ENCODE measurements at places on chromosomes 11 and 22.
A peak's percentile ranks its signal among the peaks of the same experiment; 100 is the strongest.

DNA sequence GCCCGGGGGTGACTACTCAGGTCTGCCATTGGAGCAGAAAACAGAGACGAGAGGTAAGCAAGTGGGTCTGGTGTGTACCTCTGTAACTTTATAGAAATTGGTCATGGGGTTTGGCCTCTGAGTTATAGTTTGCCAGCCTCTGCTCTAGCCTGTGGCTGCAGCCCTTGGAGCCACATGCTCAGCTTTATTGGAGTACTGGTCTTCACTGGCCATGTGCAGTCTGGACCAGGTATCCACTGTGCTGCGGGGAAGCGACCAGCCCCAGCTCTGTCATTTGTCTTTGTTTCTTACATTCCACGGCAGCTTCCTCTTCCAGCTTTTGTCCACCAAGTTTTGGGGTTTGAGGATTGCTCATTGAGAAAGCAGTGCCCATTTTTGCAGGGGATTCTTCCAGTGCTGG, 453.4 kb downstream of the TBC1D22A start:
- no peak for ATAC-seq

DNA sequence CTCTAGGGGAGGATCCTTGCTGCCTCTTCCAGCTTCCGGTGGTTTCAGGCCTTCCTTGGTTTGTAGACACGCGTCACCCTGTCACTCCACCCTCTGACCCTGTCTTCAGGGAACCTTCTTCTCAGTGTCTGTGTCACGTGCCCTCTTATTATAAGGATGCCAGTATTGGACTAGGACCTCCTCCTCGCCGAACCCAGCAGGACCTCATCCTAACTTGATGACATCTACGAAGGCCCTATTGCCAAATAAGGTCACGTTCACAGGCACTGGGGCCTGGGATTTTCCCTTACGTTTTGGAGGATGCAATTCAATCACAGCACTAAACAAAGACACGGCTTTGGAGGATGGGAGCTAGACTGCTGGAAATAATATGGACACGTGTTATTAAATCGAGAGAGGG, 408.7 kb downstream of the BRD1 start:
- ATAC-seq = no peak

GRCh38 chr11:57390535-57390934, at the start of gene PRG2:
TSS of gene PRG2 (minus strand) at chr11:57390650. CDS start at chr11:57389944, 706 bp downstream.
- ATAC-seq = no peak

- no peak for ATAC-seq
Measured at GRCh38 chr11:128318856-128319474, 268.4 kb downstream of the ETS1 start.

- no peak for ATAC-seq
Measured at GRCh38 chr11:133677387-133677786, 145.1 kb upstream of the OPCML start.

GRCh38 chr22:37633089-37633624, 6.3 kb upstream of the SH3BP1 start:
- no peak for ATAC-seq

GRCh38 chr11:120333801-120334200, 2.4 kb upstream of the ARHGEF12 start:
- ATAC-seq = no peak

GRCh38 chr22:42901790-42902508, 44.9 kb upstream of the ARFGAP3 start:
- no peak for ATAC-seq

GRCh38 chr22:42895087-42895486, 38.0 kb upstream of the ARFGAP3 start:
- no peak for ATAC-seq

GRCh38 chr22:38618258-38618657, 37.9 kb downstream of the FAM227A start:
- ATAC-seq = no peak

GRCh38 chr11:24295360-24295759, 201.5 kb upstream of the LUZP2 start:
- ATAC-seq = peak; percentile 16

- no peak for ATAC-seq
Measured at GRCh38 chr22:38352436-38352835, 35.2 kb upstream of the CSNK1E start.

DNA sequence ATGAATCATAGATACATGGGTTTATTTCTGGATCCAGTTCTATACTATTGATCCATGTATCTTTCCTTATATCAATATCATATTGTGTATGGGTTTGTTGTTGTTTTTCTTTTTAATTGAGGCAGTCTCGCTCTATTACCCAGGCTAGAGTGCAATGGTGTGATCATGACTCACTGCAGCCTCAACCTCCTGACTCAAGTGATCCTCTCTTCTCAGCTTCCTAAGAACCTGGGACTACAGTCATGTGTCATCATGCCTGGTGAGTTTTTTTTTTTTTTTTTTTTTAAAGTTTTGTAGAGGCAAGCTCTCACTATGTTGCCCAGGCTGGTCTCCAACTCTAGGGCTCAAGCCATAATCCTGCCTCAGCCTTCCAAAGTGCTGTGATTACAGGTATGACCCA, 1589.4 kb upstream of the TENM4 start:
- ATAC-seq = no peak

DNA sequence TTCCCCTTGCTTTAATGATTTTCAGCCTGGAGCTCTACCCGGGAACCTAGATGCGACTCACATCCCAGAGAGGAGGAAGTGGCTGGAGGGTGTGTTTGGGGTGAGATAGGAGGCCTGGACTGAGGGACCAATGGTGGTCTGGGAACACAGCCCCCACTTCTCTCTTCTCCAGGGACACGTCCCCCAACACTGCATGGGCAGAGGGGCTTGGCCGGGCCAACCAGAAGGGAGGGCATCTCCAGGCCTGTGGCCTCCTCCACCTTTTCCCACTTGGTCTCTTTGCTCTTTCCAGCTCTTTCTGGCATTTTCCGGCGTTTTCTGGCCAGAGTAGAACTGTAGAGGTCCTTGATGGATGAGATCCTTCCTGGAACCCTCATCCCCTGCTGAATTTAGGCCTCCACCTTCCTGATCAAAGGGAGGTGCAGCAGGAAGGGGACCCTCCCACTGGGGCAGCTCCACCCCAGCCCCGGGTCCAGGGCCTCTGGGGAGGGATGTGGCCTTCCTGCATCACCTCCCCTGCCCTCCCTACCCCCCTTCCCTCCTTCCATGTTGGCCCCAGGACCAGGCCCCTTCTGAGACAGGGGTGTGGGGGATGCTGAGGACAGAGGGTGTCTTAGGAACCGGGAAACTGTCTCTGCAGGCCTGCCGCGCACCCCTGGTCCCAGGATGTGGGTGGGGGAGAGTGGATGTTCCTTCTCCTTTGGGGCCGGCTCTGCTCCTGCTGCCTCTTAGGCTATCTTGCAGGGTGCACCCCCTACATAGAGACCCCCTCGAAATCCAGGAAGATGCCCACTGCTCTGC, 24.4 kb downstream of the MRGPRG start:
- ATAC-seq = no peak

DNA sequence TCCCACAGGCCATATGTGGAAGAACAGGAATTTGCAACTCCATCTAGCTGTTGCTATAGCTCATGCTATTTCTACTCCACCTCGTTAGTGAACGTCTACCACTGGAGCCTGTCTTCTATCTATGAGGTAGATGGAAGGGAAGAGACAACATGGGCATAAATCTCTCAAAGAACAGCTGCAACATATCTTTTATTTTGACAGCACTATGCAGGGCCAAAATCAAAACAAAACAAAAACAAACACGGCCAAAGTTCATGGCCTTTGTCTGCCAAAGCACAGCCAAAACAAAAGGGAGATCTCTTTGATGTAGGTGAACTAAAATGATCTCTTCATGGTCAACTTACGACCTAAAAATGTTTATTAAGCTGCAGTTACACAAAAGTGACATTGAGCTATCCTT, 215.2 kb upstream of the MPPED2 start:
- no peak for ATAC-seq

DNA sequence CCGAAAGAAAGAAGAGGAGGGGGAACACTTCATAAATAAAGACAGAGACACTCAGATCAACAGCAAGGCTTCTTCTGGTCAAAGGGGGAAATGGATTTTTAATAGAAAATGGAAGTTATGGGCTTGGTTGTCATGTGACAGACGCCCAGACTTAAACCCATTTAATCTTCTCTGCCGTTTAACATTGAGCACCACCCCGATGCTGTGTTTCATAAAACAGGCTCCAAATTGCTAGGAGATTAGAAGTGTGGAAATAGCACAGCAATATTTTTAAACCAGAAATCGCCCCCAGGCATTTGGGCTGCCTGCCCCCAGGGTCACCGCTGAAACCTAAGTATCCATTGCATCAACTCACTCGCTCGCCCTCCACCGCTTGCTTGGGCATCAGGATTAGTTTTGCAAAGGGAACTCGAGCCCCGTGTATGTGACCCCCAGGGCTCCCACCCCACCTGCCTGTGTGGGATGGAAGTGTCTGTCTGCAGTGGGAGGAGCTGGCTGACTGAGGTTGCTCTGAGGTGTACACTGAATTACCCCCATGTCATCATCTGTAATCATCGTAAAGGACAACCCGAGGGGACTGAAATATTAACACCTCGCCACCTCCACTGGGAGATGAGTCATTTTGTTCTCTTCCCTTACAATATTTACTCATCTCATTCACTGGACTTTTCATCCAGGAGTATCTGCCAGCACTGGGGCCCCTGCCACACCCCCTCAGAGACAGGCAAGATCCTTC, 10.7 kb downstream of the DSCAML1 start:
- no peak for ATAC-seq

DNA sequence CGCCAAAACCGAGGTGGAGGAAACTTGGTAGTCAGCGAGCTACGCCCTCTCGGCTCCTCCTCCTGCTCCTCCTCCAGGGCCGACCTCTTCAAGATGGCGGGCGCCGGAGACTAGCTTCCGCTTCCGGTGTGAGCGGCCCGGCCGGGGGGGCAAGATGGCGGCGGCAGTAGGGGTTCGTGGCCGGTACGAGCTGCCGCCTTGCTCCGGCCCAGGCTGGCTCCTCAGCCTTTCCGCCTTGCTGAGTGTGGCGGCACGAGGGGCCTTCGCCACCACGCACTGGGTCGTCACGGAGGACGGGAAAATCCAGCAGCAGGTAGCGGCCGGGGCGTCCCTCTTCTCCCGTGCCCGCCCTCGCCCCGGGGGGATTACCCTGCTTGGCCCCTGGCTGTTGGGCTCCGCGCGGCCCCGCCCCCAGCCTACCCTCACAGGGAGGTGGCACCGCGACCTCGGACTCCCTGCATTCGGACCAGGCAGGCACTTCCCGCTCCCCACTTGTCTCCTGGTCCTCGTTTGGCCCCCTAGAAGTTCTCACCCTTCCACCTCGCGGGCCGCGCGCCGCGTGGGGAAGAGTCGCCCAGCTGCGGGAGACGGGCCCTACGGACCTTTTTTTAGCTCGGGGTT, at the start of gene TTC17:
Gene TTC17, plus strand, starts transcription at position 120 of the 621 bp plus-strand sequence. Its CDS starts 35 bp downstream, at position 155.
- peak; percentile 98 for ATAC-seq

DNA sequence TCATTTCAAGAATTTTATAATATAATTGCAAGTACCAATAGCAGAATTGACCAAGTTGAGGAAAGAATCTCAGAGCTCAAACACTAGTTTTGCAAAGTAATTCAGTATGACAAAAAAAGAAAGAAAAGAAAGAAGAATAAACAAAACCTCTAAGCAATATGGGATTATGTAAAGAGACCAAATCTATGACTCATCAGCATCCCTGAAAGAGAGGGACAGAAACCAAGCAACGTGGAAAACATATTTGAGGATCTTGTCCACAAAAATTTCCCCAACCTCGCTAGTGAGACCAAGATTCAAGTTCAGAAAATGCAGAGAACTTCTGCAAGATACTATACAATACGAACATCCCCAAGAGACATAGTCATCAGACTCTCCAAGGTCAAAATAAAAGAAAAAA, 203.7 kb upstream of the DDI1 start:
- ATAC-seq = no peak

DNA sequence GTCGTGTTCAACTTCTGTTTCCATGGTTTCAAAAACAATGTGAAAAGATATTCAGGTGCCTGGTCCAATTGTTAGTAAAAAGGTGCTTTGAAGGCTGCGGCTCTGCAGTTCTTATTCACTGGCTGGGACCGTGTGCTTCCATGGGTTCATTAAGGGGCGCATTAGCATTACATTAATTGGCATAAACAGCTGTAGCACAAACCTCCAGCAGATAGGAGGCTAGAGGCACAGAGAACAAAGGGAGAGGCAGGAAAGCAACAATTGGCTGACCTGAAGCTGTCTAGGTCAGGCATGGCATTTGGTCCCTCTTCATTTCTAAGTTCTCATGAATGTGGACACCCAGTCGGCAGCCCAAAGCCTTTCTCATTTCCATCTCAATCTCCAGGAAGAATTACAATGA, 16.6 kb downstream of the PAK1 start:
- ATAC-seq = no peak

GRCh38 chr11:4105916-4106315, 11.3 kb downstream of the RRM1 start:
- ATAC-seq = no peak

- no peak for ATAC-seq
Measured at GRCh38 chr11:48074425-48075181, 94.2 kb downstream of the PTPRJ start.

- no peak for ATAC-seq
Measured at GRCh38 chr11:127063241-127063640, 62.7 kb upstream of the KIRREL3 start.

- no peak for ATAC-seq
Measured at GRCh38 chr22:24376586-24376985, 50.8 kb upstream of the ADORA2A start.

- peak; percentile 94 for ATAC-seq
Measured at GRCh38 chr22:29635734-29636357, 32.4 kb downstream of the NF2 start.

DNA sequence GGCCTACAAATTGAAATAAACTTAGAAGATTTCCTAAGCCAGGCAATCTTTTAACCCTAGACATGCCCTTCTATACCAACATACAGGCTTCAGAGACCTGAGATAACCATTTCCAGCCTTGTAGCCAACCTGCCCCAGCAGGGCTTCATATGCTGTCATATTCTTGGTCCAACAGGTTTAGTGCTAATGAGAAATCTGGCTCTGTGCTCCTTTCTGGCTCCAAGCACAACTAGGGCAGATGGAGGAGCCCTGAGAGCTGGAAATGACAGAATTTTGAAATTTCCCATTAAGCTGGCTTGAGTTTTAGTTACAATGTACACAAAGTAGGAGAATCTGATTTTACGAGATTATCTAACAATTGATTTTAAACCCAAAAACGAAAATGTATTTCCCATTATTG, 323.0 kb upstream of the CCDC90B start:
- ATAC-seq = no peak

All from SK-N-SH treated with all-trans-retinoic acid at 6 μM for 48 hours (cell line).